Tibial artery (tissue), 4 donors: ENCODE measurements at places on chromosomes 2 and 18.

DNA sequence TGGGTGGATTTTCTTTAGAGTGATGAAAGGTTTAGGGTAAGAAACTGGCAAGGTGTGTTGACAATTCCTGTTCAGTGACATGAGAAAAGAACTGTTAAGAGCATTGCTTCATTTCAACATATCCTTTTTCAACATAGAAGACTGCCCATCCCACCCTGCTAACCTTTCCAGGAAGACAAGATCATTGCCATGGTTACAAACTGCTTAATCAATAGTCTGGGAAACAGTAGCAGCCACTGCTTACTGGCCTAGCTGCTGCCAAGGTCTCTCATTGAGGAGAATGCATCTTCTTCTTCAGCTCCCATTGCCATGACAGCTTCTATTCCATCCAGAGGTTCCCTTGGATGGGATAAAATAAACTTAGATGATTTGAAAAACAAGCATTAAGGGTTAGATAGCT, 212.1 kb downstream of the LRRTM1 start:
- no peaks in the 10 kb centered on the region for H3K36me3 ChIP-seq
- H3K4me1 ChIP-seq: no peaks in the 10 kb centered on the region
- H3K27ac ChIP-seq: no peak overlapping the region
- no peak for DNase-seq
- H3K27me3 ChIP-seq: no peaks in the 10 kb centered on the region

GRCh38 chr18:63887424-63887823, at the start of gene SERPINB2:
Gene SERPINB2, plus strand, starts transcription at chr18:63887705. Its CDS starts 3,740 bp downstream, at chr18:63891445.
- H3K36me3 ChIP-seq: no peaks in the 10 kb centered on the region
- no peak for DNase-seq
- H3K27ac ChIP-seq: no peak within 1 kb of the TSS
- no peaks in the 10 kb centered on the region for H3K27me3 ChIP-seq
- H3K4me1 ChIP-seq: peaks cover 9% of the 10 kb centered on the region

DNA sequence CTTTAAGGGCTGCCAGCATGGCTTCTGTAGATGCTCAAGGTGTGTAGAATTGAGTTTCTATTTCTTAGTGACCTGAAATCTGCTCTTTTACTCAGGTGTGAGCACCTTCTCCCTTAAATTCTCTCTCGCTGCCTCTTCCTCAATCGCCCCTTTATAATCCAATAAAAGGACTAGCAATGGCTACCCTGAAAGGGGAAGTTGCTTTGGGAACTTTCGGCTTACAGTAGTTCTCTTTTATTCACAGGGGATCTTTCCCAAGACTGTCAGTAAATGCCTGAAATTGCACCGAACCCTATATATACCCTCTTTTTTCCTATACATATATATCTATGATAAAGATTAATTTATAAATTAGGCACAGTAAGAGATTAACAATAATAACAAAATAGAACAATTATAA, 121.8 kb downstream of the ACTR3 start:
- H3K36me3 ChIP-seq: no peaks in the 10 kb centered on the region
- no peak overlapping the region for H3K27ac ChIP-seq
- no peaks in the 10 kb centered on the region for H3K4me1 ChIP-seq

DNA sequence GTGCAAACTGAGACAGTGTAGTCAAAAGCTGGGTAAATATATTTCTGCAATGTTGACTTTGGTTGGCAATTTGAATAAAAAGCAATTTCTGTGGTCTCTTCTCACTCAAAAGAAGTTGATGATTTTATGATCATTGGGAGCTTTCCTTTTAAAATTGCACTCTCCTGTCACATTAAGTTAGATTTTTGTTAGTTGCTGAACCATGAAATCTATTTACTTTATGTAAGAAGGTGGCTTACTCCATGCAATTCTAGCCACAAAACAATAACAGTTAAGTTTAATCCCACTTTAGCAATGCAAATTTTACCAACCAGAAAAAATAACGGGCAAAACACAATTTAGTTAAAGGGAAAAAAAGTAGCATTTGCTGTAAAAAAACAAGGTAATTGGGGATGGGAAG, 48.3 kb downstream of the DLGAP1 start:
- DNase-seq: no peak
- no peak overlapping the region for H3K4me3 ChIP-seq
- H3K36me3 ChIP-seq: no peaks in the 10 kb centered on the region
- no peaks in the 10 kb centered on the region for H3K27me3 ChIP-seq
- no peak overlapping the region for H3K27ac ChIP-seq

DNA sequence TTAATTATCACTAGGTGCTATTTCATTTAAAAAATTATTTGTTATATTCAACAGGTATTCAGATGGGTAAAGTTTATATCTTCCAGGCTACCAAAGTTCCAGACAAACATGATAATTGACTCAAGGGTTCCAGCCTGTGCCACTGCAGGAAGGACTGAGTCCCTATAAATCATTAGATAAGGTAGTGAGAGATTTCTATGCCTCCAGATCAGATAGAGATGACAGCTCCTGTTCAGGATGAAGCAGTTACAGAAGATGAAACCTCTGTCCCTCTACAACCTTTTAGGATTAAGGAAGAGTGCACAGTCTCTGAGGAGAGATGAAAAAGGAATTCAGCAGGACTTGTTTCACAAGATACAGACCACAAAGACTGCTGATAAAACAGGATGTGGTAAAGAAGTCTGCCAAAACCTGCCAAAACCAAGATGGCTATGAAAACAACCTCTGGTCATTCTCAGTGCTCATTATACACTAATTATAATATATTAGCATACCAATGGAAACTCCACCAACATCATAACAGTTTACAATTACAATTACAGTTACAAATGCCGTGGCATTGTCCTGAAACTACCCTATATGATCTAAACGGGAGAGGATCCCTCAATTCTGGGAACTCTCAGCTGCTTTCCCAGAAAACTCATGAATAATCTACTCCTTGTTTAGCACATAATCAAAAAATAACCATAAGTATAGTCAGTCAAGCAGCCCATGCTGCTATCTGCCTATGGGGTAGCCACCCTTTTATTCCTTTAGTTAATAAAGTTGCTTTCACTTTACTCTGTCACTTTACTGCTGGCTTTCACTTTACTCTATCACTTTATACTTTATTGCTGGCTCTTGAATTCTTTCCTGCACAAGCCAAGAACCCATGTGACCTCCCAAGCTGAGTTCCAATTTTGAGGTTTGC, 288.5 kb downstream of the PDE11A start:
- H3K27ac ChIP-seq: no peak overlapping the region
- no peaks in the 10 kb centered on the region for H3K4me1 ChIP-seq
- no peaks in the 10 kb centered on the region for H3K27me3 ChIP-seq
- no peak overlapping the region for H3K4me3 ChIP-seq

DNA sequence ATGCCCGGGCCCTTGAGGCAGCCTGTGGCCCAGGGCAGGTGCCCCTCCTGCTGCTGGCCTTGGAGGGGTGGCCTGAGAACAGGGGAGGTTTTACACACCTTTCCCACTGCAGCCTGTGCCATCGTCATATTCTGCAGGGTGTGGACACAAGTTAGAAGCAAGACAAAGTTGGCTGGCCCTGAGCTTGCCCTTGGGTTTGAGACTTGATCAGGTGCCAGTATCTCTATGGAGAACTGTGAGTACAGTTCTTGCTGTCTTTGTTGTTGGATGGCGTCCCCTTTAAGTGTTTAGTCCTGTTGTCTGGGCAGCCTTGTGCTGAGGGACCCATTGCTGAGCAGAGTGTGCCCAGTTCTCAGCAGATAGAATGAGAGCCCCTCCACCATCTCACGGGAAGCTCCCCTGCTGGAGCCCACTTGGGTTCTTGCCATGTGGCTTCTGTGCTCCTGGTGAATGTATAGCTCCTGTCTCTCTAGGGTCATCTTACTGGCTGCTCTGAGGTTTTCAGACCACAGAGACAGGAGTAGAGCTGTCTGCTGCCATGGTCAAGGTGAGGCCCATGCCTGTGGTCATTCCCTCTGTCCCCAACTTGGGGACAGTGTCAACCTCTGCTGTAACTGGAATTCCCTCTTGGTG, 115.9 kb downstream of the SH3RF3 start:
- no peaks in the 10 kb centered on the region for H3K27me3 ChIP-seq
- peak overlapping the region; percentile 84 for H3K27ac ChIP-seq
- DNase-seq: no peak
- no peaks in the 10 kb centered on the region for H3K36me3 ChIP-seq
- no peak overlapping the region for H3K4me3 ChIP-seq
- H3K4me1 ChIP-seq: peaks cover 52% of the 10 kb centered on the region

DNA sequence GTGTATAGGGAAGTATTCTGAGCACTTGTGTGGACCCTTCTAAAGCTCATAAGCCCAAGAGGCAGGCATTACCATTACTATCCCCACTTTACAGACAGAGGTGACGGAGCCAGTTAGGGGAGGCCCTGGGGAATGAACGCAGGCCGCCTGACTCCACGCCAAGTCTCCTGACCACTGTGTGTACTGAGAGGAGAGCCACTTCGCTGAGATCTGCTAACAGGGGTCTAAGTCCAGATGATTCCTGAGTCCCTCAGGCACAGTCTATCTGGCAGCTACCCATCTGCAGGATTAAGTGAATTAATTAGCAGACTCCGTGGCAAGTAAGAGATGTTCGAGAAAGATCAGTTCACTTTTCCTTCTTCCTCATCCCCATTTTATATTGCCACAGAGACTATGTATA, 13.7 kb downstream of the CYB5A start:
- H3K36me3 ChIP-seq: peaks cover 5% of the 10 kb centered on the region
- no peak for DNase-seq
- no peaks in the 10 kb centered on the region for H3K27me3 ChIP-seq
- peaks cover 3% of the 10 kb centered on the region for H3K4me1 ChIP-seq

DNA sequence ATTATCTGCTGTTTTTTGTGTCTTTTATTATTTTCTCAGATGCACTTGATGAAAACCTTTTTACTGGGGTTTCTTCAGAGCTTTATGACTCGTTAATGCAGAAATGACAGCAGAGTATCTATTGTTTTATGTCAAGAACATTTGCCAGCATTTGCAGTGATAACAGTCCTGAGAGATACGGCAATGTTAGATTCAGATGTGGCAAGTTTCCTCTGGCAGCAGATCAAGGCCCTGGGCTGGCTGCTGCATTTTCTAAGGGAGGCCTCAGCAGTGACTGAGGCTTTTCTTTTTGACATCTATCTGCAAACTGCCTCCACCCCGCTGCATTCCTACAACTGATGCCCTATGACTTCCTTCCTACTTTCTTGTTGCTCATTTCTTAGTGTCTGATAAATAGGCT, 40.2 kb downstream of the EFEMP1 start:
- peak overlapping the region; percentile 82 for H3K27ac ChIP-seq
- H3K36me3 ChIP-seq: peaks cover 15% of the 10 kb centered on the region
- peak; percentile 65 for DNase-seq
- H3K27me3 ChIP-seq: no peaks in the 10 kb centered on the region
- peaks cover 78% of the 10 kb centered on the region for H3K4me1 ChIP-seq
- no peak overlapping the region for H3K4me3 ChIP-seq

DNA sequence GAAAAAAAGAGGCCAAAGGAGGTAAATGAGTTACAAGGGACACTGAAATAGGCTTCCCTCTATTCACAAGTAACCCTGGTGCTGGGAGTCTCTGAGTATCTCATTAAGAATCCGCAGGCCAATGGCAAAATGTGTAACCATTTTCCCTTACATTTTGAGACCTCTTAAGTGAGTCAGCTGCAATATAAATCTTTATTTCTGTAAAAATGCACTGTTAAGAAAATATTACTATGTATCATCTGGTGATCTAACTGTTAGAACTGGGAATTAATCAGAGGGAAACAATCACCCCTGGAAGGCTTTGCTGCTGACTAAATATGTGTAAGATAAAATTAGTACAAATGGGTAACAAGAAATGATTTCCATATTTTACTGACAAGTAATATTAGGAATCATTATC, 483.1 kb upstream of the CHST9 start:
- H3K27ac ChIP-seq: no peak overlapping the region
- no peak for DNase-seq
- no peaks in the 10 kb centered on the region for H3K36me3 ChIP-seq
- no peaks in the 10 kb centered on the region for H3K27me3 ChIP-seq

- H3K4me3 ChIP-seq: no peak overlapping the region
- H3K27ac ChIP-seq: no peak overlapping the region
- no peaks in the 10 kb centered on the region for H3K4me1 ChIP-seq
These were observed 38.5 kb downstream of the MTERF4 start for GRCh38 chr2:241063587-241063986.
